ENCODE measurements at places on chromosomes 4 and X.

GRCh38 chr4:186727977-186728519, 4.4 kb upstream of the FAT1 start:
- no peak for DNase-seq

DNA sequence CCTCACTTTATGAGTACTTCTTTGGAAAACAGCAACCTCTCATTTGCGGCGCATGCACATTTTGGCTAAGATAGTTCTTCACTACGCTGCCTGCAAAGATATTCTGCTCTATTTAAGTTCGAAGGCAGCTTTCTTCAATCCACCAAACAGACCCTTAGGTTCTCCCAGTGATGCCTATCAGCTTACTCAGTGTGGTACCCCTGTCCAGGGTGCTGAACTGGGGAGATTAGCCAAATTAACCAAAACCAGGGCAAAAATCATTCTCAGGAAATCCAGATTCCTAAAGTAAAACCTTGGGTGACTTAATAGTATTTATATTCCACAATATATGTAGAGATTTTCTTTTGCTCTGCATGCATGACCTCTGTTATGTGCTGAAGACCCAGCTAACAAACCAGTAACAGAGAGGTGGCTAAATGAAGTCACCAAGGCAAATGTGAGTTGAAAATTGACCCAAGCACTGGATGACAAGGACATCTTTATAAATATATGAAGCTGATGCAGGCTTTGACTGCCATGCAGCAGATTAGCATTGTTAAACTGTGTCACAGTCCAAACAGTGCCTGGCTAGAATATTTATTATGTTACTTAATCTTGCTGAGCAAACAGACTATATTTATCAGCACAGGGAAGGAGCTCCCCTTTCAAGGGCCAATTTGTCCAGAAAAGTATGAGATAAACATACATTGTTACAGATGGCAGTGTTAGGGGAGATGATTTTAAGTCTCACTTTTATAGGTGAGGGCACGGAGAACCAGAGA, 418.2 kb downstream of the STIM2 start:
- DNase-seq = no peak

- no peak for DNase-seq
Measured at GRCh38 chr4:181682367-181683047, 560.7 kb upstream of the TENM3 start.

GRCh38 chr4:5206016-5206790, 154.9 kb downstream of the STK32B start:
- no peak for DNase-seq

DNA sequence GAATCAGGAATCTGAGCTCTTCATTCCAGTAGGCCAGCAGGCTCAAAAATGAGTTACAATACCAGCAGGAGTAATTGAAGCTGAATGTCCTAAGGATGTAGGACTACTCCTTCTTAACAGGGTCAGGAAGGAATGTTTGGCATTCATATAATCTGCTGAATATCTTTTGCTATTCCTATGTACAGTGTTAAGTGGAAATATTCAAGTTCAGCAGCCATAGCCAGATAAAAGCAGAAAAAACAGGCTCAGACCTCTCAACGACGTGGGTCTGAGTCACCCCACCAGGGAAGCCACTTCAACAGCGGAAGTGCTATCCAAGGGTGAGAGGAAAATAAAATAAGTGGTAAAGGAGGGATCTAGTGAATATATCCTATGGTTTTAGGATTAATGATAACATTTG, 577.0 kb downstream of the SPOCK3 start:
- DNase-seq = no peak

DNA sequence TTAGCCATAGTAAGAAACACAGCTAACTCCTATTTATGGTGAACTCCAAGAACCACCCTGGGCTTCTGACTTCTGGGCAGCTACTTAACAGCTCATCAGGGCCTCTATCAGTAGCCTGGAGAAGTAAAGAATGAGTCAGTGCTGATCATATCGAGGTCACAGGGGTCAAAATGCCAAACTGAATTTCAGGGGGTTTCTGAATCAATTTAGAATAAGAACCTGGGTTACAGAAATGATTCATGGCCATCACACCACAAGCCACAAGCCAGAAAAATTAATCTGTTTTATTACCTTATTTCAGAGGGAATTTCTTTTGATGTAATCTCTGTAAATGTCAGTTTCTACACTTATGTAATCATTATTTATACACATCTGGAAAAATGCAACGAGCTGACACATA, 64.4 kb downstream of the CHST7 start:
- no peak for DNase-seq
